ENCODE measurements at places on chromosomes 7 and 10. TPM values are rescaled to one million over a fixed set of nuclear protein-coding genes. Genes with fewer than 3 reads are reported as not detected.

Gene OGDHL
- 65.4 TPM for total RNA-seq

Gene MLXIPL
- total RNA-seq = 104 TPM

Gene DMBT1
- not detected for total RNA-seq

Gene GPR146
- 19.2 TPM for total RNA-seq

Gene TMEM139
- 14.6 TPM for total RNA-seq

Gene TAS2R41
- not detected for total RNA-seq

Gene GHITM
- 231 TPM for total RNA-seq

Gene C7orf33
- not detected for total RNA-seq

Gene EBLN1
- total RNA-seq = not detected

Gene TNRC18
- total RNA-seq = 31.2 TPM

Gene MOGAT3
- total RNA-seq = 8.4 TPM

Gene CH25H
- total RNA-seq = not detected

Gene UNCX
- total RNA-seq = not detected

Gene ZNF853
- 0.98 TPM for total RNA-seq

Gene OIT3
- 74.7 TPM for total RNA-seq

Gene CCDC71L
- 45.7 TPM for total RNA-seq

Gene SLC39A12
- not detected for total RNA-seq

Gene A1CF
- total RNA-seq = 220 TPM

Gene NEUROG3
- not detected for total RNA-seq

Gene SPDYE1
- not detected for total RNA-seq

Gene HOXA4
- total RNA-seq = 1.6 TPM

Gene DLX5
- not detected for total RNA-seq

Gene CPA1
- not detected for total RNA-seq

Gene GPR22
- total RNA-seq = not detected

Gene WIPF3
- 4.1 TPM for total RNA-seq

Gene SUGCT
- total RNA-seq = 21.0 TPM

Gene RBM33
- 30.9 TPM for total RNA-seq
